ENCODE measurements at places on chromosomes 13 and 19. TPM values are rescaled to one million over a fixed set of nuclear protein-coding genes. Genes with fewer than 3 reads are reported as not detected.

The FBXO27 gene
- 0.12 TPM for total RNA-seq

The LSR gene
- 2.7 TPM for total RNA-seq

The CGB8 gene
- total RNA-seq = not detected

The GPR12 gene
- total RNA-seq = not detected

The CPB2 gene
- not detected for total RNA-seq

The COMP gene
- total RNA-seq = not detected

The MEIS3 gene
- not detected for total RNA-seq

The OR10H1 gene
- not detected for total RNA-seq

The EMC10 gene
- 95.4 TPM for total RNA-seq

The ADM5 gene
- 6.9 TPM for total RNA-seq

The SLC27A1 gene
- 2.0 TPM for total RNA-seq

The KBTBD6 gene
- 6.8 TPM for total RNA-seq

The TNFSF9 gene
- 9.7 TPM for total RNA-seq

The STOML3 gene
- total RNA-seq = not detected

GRCh38 chr13:44837250-44837649, 152.0 kb downstream of the NUFIP1 start:
- DNase-seq = no peak

DNA sequence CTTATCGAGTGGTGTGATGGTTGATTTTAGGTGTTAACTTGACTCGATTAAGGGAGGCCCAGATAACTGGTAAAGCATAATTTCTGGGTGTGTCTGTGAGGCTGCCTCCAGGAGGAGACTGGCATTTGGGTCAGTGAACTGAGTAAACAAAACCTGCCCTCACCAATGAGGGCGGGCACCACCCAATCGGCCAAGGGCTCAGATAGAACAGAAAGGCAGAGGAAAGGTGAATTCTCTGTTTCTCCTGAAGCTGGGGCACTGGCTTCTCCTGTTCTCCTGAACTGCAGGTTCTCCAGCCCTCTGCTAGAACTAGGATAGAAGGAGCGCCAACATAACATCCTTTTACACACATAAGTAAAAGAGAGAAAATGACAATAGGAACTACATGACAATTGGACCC, 35.1 kb downstream of the ESD start:
- DNase-seq = no peak

DNA sequence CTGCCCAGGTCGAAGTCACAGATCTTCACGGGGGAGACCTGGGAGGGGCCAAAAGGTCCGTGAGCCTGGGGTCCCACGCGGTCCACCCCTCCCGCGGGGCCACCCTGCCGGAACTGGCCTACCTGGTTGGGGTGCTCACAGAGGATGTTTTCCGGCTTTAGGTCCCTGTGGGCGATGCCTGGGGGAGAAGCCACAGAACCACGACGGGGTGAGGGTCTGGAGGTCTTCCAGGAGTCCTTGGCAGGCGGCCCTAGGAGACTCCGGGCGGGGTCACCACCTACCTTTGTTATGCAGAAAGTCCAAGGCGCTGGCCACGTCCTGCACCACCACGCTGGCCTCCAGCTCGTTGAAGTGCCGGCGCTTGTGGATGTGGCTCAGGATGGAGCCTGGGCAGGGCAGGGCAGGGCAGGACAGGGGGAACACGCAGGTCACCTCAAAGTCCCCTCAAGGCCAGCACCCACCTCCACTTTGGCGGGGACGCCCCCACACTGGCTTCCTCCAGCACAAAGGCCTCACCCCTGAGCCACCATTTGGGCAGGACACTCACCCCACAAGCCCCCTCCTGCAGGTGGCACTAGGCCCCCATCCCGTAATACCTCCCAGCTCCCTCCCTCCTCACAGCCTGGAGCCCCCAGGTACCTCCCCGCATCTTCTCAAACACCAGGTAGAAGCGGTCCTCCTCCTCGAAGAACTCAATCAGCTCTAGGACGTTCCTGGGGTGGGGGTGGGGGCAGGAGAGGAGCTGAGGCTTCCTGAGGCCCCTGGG, 8.4 kb downstream of the MKNK2 start:
- DNase-seq = no peak

GRCh38 chr13:113565526-113566226, 18.9 kb upstream of the TFDP1 start:
- DNase-seq = no peak

- no peak for DNase-seq
Observed at GRCh38 chr19:44875666-44876451, 15.2 kb upstream of the TOMM40 start.

DNA sequence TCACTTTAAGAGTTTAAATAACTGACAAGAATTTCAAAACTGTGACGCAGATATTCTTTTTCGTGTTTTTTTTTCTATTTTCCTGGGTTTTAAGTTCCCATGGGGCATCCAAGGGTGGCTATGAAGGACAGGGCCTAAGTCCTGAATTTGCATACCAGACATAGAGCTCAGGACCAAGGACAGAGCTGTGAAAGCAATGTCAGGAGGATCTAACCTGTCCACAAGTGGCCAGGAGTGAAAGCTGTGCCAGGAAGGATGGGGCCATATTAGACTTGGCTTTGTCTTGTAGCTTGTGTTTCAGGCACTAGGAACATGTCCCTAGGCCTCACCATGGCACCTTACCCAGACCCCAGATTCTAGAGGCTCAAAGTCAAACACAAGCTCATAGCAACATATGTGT, 289.4 kb upstream of the MIR17HG start:
- no peak for DNase-seq

DNA sequence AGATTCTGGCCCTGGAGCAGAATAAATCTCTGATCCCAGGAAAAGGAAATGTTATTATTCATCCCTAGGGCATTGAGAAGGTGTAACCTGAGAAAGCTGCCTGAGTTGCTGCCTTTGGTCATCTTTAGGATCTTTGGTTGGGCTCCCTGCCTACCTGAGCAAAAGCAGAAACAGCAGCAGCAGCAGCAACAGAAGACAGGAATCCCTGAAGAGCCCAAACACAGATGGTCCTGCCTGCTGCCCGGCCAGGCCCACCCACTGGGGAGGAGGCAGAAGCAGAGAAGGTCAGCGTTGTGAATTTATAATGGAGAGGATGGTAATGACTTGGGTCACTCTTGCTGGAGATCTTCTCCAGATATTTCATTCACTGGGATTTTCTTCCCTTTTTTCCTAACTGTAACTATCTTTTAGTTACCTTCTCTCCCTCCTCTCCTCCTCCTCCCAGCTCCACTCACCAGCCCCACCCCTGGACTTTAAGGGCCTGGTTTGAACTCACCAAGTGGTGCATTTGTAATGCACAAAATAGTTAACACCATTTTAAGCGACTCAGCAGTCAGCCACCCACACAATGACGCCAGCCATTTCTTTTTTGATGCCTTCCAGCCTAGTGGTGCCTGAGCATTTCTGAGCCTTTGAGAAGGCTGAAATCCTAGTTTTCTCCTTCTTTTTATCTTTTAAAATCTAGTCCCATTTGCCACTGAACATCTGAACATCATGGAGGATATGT, 91.7 kb downstream of the HSPH1 start:
- DNase-seq = no peak

GRCh38 chr13:46896341-46897137, at the start of gene HTR2A:
Gene HTR2A, minus strand, starts transcription at chr13:46897053. Its CDS starts 1,147 bp downstream, at chr13:46895906.
- no peak for DNase-seq

DNA sequence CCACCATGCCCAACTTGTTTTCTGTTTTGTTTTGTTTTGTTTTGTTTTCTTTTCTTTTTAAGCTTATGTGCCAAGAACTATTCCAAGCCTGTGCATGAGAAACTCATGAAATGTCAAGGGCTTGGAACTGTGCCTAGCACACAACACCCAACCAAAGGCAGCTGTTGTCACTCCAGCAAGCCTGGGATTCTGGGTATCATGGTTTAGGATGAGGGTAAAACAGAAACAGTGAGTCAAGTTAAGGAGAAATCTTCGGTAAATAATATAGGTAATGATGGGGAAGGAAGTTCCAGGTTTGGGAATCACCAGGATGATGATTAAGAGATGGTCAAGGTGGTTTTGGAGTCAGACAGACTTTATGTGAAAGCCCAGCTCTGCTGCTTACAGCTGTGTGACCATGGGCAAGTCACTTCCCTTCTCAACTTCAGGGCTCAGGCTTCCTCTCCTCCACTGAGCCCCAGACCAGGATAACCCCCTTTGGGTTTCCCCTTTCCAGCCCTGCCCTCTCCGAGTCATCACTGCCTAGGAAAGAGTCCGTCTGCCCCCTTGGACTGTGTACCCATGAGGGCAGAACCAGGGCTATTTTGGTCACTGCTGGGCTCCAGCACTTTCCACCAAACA, 5.0 kb downstream of the PVR start:
- no peak for DNase-seq

DNA sequence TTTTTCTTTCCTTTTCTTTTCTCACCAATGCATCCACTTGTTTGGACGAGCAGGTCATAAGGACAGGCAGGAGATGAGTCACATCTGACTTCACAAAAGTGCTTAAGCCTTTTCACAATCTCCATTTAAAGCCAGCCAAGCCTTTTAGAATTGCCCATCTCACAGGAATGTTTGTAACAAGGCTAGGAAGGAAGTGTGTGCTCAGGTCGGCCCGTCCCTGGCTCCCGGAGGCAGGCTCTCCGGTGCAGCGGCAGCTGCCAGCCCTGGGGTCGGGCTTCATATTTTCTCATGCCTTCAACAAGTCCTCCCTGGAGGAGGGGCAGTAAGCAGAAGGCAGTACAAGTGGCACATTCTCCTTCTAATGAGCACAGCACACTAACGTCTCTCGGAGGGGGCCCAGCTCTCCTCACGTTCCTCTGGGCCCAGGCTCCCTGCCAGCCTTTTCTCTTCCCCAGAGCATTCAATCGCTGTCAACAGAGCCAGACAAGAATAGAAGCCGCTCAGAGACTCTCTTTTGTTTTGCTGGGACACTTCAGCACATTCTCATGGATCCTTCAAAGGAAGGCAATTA, 180.5 kb downstream of the COL4A1 start:
- DNase-seq = no peak

DNA sequence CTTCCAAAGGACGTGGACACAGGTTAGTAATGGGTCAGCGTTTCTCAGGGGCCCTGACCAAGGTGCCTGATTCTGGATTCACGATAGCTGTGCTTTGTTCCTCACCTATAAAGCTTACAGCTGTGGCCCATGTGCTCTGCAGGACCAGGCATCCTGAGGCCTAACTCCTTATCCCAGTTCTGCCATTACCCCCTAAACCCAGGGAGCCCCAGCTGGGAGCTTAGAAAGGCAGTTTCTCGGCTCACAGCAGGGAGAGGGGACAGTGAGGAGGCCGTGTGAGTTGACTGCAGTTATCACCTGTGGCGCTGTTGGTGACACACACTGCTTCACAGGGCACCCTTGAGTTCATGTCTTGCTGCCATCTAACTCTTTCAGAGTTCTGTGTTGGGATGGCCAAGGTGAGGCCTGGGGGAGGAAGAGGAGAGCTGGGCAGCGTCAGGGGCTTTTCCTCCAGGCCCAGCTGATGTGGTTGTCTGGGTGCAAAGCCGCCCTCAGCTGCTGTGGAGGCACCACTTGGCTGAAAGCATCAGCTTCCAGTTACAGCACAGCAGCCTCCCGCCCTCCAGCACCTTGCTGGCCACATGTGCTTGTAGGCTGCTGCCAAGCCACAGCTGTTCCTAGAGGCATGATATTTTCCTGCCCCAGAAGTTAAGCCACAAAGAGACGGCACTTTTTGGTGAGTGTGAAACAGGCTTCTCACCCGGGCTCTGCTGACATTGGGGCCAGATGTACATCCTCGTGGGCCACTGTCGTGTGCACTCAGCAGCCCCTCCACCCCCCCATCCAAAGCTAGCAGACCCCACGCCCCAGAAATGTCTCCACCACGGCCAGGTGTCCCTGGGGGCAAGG, 99.6 kb upstream of the MCF2L start:
- no peak for DNase-seq

DNA sequence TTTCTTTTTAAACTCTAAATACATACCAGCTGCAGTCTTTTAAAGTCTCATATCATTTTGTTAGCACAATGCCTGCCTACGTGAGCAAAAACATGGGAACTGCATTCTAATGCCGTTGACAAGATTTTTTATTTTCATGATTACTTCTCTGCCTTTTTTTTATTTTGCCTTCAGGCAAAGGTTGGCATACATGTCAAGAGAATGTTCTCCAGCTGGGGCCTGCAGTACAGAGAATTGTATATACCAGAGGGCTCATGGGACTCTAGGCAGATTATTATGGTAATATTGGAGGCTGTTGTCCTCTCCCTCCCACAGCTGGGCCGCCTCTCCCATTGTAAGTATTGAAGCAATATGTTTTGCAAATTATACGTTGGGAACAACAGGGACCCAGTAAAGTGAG, 53.9 kb upstream of the OBI1 start:
- DNase-seq = no peak

DNA sequence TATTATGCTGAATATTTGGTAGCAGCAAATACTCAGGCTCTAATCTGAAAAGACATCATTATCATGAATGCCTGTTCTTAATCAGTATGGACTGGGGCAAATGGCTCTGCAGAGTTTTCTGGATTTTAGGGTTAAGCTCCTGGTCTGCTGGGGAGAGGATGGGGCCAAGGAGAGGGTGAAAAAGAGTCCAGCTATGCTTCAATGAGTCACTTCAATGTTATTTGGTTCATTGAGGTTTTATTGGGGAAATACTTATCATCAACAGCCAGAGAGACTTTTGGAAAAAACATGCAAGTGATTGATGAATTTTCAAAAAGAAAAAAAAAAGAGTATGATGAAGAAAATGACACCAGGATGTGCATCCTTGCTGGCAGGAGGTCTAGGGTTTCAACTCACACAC, 278.3 kb downstream of the UQCRFS1 start:
- no peak for DNase-seq

DNA sequence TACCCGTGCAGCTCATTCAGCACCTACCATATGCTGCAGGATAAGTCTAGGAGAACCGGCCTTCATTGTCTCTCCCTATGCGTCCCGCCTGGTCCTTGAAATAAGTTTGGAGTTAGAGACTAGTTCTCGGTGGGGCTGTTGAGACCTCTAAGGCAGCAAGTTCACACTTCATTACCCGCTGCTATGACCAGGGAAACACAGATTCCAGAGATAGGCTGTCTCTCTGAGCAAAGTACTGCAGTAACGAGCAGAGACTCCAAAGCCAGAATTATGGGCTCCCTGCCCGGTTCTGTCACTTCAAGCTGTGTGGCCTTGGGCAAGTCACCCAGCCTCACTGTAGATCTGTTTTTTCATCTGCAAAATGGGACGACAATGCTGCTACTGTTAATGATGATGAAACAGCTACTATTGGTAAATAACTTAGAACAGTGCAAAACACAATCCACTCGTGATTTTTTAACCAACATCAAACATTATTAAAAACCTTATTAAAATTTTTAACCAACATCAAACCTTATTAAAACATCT, 184.1 kb downstream of the USP12 start:
- DNase-seq = no peak

GRCh38 chr13:44904967-44905366, 84.3 kb downstream of the NUFIP1 start:
- DNase-seq = no peak
